A549 treated with ZK216348 at 1 μM for 4 hours (cell line): ENCODE measurements at places on chromosomes 2 and 18. TPM values are rescaled to one million over a fixed set of nuclear protein-coding genes. Genes with fewer than 3 reads are reported as not detected.

ZNF521 gene
- not detected in 5 replicates for total RNA-seq

PDE1A gene
- total RNA-seq: 0.07 to 0.43 TPM (median 0.15 TPM) in 5 replicates

CASP10 gene
- total RNA-seq: 1.8 to 2.8 TPM (median 2.4 TPM) in 5 replicates

CPO gene
- 0.13 TPM in 1 of 5 replicates, not detected in the others for total RNA-seq

DYSF gene
- 0.61 to 0.91 TPM (median 0.75 TPM) in 5 replicates for total RNA-seq

TBR1 gene
- total RNA-seq: not detected in 5 replicates

SGPP2 gene
- total RNA-seq: 0.24 to 0.46 TPM (median 0.38 TPM) in 5 replicates

GKN2 gene
- total RNA-seq: 2.7 to 6.0 TPM (median 3.7 TPM) in 5 replicates

UGT1A3 gene
- 0.12 to 0.19 TPM (median 0.17 TPM) in 3 of 5 replicates, not detected in the others for total RNA-seq

SLC9A4 gene
- total RNA-seq: not detected in 5 replicates

GPR35 gene
- total RNA-seq: 0.34 to 1.6 TPM (median 1.1 TPM) in 5 replicates

DSG2 gene
- total RNA-seq: 36.3 to 69.7 TPM (median 60.3 TPM) in 5 replicates

SNTG2 gene
- not detected in 5 replicates for total RNA-seq

ICA1L gene
- total RNA-seq: 1.2 to 2.5 TPM (median 1.6 TPM) in 5 replicates

COA5 gene
- total RNA-seq: 17.5 to 23.2 TPM (median 22.9 TPM) in 5 replicates

TTN gene
- total RNA-seq: under 0.01 to 0.01 TPM (median under 0.01 TPM) in 5 replicates

PASK gene
- total RNA-seq: 6.8 to 9.2 TPM (median 8.5 TPM) in 5 replicates

CCBE1 gene
- total RNA-seq: 7.6 to 16.2 TPM (median 11.4 TPM) in 5 replicates

C2orf66 gene
- 0.11 TPM in 1 of 5 replicates, not detected in the others for total RNA-seq

VAMP5 gene
- total RNA-seq: 0.31 TPM in 1 of 5 replicates, not detected in the others

CHN1 gene
- total RNA-seq: 18.0 to 21.7 TPM (median 19.0 TPM) in 5 replicates

EMX1 gene
- total RNA-seq: 0.14 to 0.27 TPM (median 0.22 TPM) in 4 of 5 replicates, not detected in the other

CLEC4F gene
- total RNA-seq: not detected in 5 replicates

HAAO gene
- total RNA-seq: not detected in 5 replicates

PHOSPHO2 gene
- 2.0 to 3.5 TPM (median 2.5 TPM) in 5 replicates for total RNA-seq

SULT1C4 gene
- 0.27 TPM in 1 of 5 replicates, not detected in the others for total RNA-seq

SLC35F5 gene
- 25.3 to 57.3 TPM (median 44.0 TPM) in 5 replicates for total RNA-seq

NEB gene
- 0.11 to 0.50 TPM (median 0.24 TPM) in 5 replicates for total RNA-seq

LRATD1 gene
- total RNA-seq: 0.07 TPM in 1 of 5 replicates, not detected in the others

ALLC gene
- total RNA-seq: not detected in 5 replicates

STEAP3 gene
- 32.7 to 55.4 TPM (median 48.8 TPM) in 5 replicates for total RNA-seq

ST8SIA5 gene
- total RNA-seq: 0.18 TPM in 1 of 5 replicates, not detected in the others

STAM2 gene
- 6.9 to 11.4 TPM (median 9.6 TPM) in 5 replicates for total RNA-seq

RSAD2 gene
- 0.17 to 0.49 TPM (median 0.21 TPM) in 5 replicates for total RNA-seq

AGXT gene
- total RNA-seq: not detected in 5 replicates

CYRIA gene
- 0.04 to 0.60 TPM (median 0.17 TPM) in 5 replicates for total RNA-seq

TRABD2A gene
- total RNA-seq: 7.9 to 12.9 TPM (median 12.4 TPM) in 5 replicates

CAVIN2 gene
- total RNA-seq: 21.7 to 41.3 TPM (median 35.6 TPM) in 5 replicates

DRC1 gene
- total RNA-seq: 0.11 to 0.21 TPM (median 0.18 TPM) in 4 of 5 replicates, not detected in the other

NT5DC4 gene
- total RNA-seq: not detected in 5 replicates

UGT1A5 gene
- not detected in 5 replicates for total RNA-seq

BCL11A gene
- 0.07 to 0.78 TPM (median 0.51 TPM) in 3 of 5 replicates, not detected in the others for total RNA-seq

DPYSL5 gene
- total RNA-seq: 3.1 to 7.5 TPM (median 4.4 TPM) in 5 replicates

TDRD15 gene
- not detected in 5 replicates for total RNA-seq

RNU2-63P gene
- not detected in 5 replicates for total RNA-seq

C18orf32 gene
- total RNA-seq: 11.5 to 22.0 TPM (median 21.6 TPM) in 5 replicates

DSG3 gene
- total RNA-seq: not detected in 5 replicates

IFT172 gene
- 6.6 to 12.6 TPM (median 8.8 TPM) in 5 replicates for total RNA-seq

CHRNG gene
- not detected in 5 replicates for total RNA-seq

CAPN10 gene
- total RNA-seq: 10.2 to 30.7 TPM (median 22.3 TPM) in 5 replicates

DNAH6 gene
- 0.01 to 0.44 TPM in 2 of 5 replicates, not detected in the others for total RNA-seq

FIGN gene
- 1.3 to 3.3 TPM (median 2.1 TPM) in 5 replicates for total RNA-seq

DARS1 gene
- total RNA-seq: 44.0 to 63.0 TPM (median 55.1 TPM) in 5 replicates

GAL3ST2 gene
- 0.20 to 0.46 TPM (median 0.33 TPM) in 5 replicates for total RNA-seq

HMSD gene
- 0.28 to 4.2 TPM (median 0.61 TPM) in 4 of 5 replicates, not detected in the other for total RNA-seq

SIX2 gene
- 0.33 to 0.79 TPM (median 0.72 TPM) in 5 replicates for total RNA-seq

RGPD4 gene
- 0.04 to 0.16 TPM (median 0.10 TPM) in 4 of 5 replicates, not detected in the other for total RNA-seq

UNC80 gene
- not detected in 5 replicates for total RNA-seq
